Epithelial cell of esophagus (primary cell): ENCODE measurements at places on chromosomes 1 and 21.

DNA sequence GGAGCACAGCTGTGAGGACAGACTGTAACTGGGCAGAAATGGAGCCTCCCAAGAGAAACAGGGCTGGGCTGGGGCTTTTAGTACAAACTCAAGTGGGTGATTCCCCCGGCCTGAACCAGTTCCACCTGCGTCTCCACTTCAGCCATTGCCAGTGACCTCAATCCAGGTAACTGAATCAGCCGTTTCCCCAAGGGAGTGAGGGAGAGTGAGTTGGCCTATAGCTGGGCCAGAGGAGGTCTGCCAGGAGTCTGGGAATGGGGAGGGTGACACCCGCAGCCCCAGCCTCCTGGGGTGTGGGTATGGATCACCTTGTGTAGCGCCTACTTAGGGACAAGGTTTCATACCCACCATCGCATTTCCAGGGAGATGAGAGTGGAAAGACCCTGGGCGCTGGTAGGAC lies 8.5 kb downstream of the SLC26A9 start:
- DNase-seq = peak; percentile 88

DNA sequence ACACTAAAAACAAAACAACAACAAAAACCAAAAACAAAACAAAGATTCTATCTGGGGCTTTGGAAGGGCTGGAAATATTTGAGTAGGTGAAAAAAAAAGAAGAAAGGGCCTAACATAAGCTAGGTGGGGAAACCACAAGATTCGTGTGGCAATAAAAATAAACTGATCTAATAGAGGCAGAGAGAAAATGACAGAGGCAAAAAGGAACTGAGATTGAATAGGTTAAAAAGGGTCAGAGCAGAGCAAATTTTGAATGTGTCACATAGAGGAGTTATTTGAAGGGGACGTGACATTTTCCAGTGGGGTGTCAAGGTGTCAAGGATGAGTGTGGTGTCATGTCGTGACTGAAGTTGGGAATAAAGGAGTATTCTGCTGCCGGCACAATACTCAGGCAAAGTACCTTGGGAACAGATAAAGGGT lies 65.2 kb upstream of the RALGPS2 start:
- DNase-seq = no peak

- DNase-seq = no peak
These were observed 7.4 kb upstream of the DEGS1 start for GRCh38 chr1:224175617-224176016.

GRCh38 chr1:204453141-204453772 lies 41.3 kb downstream of the PIK3C2B start:
- no peak for DNase-seq

DNA sequence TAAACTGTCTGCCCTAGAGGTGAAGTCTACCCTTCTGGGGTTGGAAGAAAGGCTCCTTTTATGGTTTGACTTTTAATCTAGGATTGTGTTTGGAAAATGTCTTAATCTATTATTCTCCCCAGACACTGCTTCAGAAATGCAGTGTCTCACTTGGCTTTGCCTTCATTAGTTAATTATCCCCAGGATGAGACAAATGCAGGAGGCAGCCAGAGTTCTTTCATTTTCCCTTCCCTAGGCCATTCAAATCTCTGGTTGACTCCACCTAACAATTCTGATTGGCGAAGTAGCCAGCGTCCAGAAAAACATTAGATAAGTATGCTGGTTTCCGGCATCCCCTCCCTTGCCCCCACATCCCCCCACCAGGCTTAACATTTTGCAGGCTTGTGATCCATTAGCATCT lies 325.8 kb upstream of the PBX1 start:
- no peak for DNase-seq

DNA sequence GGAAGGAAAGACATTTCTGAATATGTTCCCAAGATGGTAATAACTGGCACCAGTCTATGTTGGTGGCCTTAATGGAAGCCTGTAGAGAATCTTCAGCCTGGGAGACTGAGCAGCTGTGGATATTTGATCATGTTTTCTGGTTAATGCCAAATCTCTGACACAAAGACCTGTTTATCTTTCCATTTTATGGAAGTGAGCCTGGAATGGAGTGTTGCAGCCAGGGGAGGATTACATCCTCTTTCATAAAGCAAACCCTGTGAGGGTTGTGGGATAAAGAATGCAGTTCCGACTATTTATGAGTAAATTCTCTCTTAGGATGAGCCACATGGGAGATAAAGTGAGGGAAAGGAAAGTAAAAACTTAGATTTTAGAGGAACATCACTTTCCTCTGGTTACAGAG lies 144.1 kb downstream of the PCP4 start:
- DNase-seq = no peak

DNA sequence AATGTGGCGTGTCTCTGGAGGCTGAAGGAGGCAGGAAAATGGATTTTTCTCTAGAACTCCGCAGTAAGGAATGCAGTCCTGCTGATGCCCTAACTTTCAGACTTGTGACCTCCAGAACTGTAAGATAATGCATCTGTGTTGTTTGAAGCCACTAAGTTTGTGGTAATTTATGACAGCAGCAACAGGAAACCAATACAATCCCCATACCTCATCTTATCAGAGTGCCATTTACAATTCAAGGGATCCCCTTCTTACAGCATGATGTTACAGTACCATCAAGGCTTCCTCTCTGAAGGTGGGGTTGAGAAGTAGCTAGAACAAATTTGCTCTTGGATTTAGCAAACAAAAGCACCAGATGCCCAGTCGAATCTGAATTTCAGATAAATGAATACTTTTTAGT lies 21.6 kb downstream of the ABCA4 start:
- DNase-seq = no peak

GRCh38 chr1:229557200-229557850 lies 1.2 kb downstream of the ABCB10 start:
- peak; percentile 22 for DNase-seq

DNA sequence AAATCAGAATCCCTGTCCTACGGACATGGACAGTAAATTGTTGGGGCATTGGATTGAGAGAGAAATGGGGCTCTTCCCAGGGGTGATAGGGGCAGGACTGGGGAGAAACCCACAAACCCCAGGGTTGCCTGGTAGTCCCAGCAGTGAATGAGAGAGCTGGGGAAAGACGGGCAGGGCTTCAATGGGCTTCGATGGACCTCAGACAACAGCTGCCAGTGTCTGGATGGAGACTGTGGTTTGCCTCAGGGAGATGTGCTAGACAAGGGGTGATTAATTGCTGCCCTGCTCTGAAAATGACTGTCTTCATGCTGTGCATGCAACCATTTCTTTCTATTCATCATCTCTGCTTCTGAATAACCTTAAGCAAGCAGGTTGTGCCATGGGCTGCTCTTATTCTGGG lies 7.4 kb downstream of the GPR25 start:
- DNase-seq = peak; percentile 76

GRCh38 chr1:109910123-109910962 lies at the start of gene CSF1:
TSS of gene CSF1 (plus strand) at chr1:109910849. CDS start at chr1:109911024, 175 bp downstream.
- no peak for DNase-seq
